ENCODE measurements at places on chromosomes 3 and 15.

- ATAC-seq = peak; percentile 83
Measured at GRCh38 chr15:75107908-75108838, 84.8 kb downstream of the PPCDC start.

DNA sequence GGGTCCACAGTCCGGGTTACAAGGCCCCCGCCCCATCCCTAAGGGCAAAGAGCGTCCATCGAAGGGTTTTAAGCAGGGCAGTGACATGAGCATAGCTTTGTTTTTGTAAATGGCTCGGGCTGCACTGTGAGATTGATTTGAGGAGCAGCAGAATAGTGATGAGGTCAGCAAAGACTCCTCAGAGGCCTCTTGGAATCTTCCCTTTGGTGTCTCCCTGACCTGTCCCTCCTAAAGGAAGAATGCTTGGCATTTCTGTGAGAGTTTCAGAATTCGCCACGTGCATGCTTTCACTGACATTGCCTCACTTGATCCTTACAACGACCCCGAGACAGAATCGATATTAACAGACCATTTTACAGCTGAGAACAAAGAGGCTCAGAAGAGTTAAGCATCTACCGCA lies 20.3 kb downstream of the LAMP3 start:
- no peak for ATAC-seq

DNA sequence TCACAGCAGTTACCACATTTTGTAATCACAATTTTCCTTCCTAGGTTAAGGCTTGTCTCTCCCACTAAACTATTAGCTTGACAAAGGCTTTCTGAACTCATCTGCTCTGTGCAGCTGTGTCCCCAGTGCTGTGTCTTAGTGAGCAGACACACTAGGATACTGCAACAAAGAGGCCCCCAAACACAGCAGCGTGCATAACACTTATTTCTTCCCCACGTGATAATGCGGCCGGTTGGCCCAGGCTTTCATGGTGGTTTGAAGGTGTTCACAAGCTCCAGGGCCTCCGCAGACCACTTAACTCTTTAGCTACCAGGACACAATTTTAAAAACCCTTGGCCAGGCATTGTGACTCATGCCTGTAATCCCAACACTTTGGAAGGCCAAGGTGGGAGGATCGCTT lies 2.2 kb upstream of the HDAC11 start:
- no peak for ATAC-seq

GRCh38 chr15:41905036-41905793 lies 11.4 kb upstream of the SPTBN5 start:
- peak; percentile 9 for ATAC-seq

DNA sequence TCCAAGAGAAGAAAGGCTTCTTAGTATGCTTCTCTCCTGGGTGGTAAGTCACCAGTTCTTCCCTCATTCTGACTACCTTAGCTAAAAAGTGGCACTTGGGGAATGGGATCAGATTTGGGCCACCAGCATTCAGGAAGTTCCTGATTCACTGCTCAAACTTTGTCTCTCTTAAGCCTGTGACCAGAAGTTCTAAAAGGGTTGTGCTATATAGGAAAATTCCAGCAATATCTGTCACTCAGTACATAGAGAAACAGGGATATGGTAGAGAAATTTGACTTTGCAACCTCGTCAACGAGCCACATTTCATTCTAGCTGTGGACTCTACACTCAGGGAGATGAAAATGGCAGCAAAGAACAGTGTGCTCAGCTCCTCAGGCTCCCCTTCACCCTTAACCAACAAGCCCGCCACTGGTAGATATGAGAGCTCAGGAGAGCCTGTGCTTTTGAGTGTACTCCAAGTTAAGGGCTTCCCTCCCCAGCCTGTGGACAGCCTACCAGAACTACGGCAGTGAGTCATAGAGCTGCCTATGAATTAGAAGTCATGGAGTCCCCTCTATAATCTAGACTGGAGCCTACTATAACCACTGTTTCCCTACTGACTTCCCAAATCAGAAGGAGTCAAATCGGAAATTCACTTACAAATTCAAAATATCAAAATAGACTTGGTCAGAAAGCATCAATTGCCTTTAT lies 52.6 kb upstream of the MYO5C start:
- no peak for ATAC-seq

GRCh38 chr15:52180196-52180835 lies 10.9 kb downstream of the GNB5 start:
- peak; percentile 33 for ATAC-seq

Data from activated T-helper 17 cell treated with anti-CD3 and anti-CD28 coated beads, Interleukin-2, amount 50 U/mL, for 72 hours (primary cell).